Skeletal muscle cell (primary cell): ENCODE measurements at places on chromosomes 1 and 21.

DNA sequence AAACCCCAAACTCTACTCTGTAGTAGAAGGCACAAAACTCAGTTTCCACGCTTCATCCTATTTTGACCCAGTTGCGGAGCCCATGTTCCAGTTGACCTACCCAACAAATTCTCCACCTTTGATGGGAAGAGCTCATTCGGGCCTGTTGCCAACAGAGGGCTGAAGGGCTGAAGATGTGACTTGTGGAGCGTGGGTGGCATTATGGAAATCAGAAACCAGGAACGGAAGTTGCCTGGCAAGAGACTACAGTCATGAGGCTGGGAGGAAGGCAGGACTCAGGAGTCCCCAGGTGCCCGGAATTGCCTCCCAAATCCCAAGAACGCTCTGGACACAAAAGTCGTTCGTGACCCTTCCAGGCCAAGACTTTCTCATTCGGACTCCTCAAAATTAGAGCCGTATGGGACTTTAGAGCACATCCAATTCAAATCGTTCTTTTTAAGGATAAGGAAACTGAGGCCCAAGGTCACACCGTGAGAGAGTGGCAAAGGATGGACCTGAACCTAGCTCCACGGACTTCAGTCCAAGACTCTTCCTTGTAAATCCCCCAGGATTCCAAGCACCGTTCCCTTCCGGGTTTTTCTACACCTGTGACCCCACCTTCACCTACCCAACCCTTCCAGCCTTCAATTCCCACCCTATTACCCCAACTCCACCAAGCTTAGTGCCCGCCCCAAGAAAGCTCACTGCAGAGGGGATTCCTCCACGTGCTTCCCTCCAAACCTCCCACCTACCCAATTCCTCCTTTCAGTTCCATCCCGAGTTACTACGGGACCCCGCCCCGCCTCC, 739 bp downstream of the SMG5 start:
- DNase-seq = no peak

GRCh38 chr1:7351649-7352048, 419.4 kb upstream of the VAMP3 start:
- no peak for DNase-seq

DNA sequence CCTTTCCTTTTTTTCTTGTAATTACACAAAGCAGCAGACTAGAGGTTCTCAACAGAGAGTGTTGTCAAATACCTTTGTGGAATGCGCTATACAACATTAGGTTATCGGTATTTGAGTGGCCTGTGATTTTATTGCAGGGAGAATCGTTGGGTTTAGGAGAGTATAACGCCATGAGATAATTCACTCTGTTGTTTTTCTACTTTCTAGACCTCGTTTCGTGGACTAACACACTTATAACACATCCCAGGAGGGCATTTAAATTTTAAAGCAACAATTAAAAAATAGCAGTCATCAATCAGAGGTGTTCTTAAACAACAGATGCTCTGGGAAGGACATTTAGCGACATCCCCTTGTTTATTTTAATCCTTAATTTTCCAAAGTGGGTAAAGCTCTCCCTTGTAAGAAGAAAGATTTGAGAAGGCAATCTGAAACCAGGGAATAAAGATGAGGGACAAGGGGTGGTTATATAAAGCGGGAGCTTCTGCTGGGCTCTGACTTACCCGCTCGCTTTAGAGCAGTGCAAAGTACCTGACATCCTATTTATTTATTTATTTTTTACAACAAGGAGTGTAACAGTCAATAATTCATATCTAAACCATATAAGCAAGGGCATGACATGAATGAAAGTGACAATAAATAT, 4.9 kb downstream of the PBX1 start:
- no peak for DNase-seq

GRCh38 chr1:9181176-9181906, 52.4 kb upstream of the GPR157 start:
- DNase-seq = no peak

DNA sequence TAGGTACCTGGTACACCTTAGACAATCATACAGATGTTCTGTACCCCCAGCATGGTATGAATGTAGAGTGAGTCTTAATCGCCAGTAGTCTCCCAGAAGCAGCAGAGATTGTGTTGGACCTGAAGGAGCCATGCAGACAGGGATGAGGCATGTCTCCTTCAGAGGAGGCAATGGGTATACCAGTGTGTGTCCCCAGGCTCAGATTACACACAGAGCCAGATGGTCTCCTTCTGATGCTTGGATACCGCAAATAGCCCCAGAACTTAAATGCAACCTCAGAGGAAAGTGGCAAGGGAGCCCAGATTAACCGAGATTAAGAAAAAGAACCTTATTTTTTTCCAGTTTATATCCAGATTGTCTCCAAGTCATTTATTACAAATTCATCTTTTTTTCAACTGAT, 96.8 kb upstream of the C21orf91 start:
- no peak for DNase-seq

DNA sequence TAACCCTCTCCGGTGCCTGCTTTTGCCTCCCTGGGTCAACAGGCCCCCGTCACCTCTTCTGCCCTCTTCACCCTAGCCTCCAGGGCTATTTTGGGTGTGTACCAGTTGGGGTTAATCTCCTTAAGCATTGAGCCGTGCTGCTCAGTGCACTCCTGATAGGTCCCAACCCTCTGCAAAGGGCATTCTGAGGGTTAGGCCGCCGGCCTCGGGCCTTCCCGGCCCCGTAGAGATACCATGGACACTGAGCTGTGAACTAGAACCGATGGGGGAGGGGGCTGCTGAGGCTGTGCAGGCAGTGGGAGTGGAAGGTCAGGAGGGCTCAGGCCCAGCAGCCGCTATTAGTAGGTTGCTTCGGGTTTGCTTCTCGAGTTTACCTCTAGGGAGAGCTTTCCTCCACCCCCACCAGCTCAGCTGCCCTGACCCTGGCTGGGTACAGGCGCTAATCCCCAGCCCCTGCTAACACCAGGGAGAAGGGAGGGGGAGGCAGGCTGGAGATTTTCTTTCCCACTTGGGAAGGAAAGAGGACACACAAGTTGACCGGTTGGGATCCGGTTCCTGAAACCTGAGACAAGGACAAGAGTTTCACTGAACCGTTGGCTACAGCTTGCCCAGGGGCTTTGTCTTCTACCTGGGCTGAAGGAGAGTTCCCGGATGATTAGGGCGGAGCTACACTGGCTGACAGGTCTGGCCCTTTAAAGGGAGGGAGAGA, 4.8 kb downstream of the LMOD1 start:
- DNase-seq = no peak

DNA sequence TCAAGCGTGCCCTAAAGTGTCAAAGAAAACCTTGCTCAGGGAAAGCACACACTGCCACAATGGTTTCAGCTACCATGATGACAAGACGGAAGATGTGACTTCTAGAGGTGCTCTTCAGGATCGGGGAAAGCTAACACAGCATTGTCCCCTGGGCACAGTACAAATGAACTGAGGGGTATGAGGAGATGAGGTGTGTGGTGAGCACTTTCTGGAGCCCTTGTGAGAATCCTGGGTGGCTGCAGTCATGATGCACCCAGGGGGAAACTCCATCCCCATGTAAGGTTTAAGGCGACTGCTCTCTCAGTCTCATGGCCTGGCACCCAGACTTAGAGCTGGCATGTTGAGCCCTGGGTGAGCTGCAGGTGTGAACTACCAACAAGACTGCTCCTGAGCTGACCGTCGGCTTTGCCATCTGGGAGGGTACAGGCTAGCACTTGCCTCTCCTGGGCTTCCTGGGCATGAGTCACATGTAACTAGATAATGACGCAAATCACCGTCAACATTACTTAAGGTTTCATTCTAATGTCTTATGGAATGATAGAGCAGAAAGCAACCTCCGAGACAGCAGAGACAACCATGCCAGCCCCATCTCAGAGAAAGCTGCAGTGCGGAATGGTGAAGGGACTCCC, 144.6 kb downstream of the CLIC6 start:
- peak; percentile 50 for DNase-seq

DNA sequence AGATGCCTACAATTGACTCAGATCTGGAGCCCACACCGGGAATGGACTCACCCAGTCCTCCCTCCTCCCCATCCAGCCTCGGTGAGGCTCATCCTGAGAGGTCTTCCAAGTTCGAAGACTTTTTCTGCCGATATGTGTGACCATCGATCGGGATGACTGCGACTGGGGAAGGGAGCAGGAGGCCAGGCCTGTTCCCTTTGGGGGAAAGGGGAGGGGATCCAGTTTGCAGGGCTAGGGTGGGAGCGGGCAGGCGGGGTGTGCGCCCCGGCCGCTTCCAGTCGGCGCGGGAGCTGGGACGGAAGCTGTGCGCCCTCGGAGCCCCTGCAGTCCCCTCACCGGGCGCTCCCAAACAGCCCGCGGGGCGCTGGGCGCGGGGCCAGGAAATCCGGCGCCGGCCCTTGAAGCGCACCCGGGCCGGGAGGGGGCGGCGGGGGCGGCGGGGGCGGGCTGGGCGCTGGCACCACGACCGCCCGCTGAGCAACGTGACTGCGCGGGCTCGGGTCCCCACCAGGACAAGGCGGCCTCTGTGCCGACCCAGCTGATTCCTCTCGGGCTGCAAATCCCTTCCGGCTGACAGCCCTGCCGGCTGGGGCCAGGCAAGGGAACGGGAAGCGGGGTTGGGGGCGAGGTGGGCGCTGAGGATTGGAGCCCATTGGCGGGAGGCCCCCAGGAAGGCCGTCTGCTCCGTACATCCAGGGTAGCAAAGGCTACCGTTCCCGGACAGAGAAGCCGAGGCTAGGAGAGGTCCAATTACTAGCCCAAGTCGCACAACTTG, 103.9 kb downstream of the EBNA1BP2 start:
- DNase-seq = no peak
